Aorta (tissue), 5 donors: ENCODE measurements at places on chromosomes 6 and 20.

- no peak for DNase-seq
Measured at GRCh38 chr20:37729452-37729851, 35.6 kb downstream of the CTNNBL1 start.

GRCh38 chr20:35320396-35321126, 28.3 kb upstream of the FAM83C start:
- no peak for DNase-seq

DNA sequence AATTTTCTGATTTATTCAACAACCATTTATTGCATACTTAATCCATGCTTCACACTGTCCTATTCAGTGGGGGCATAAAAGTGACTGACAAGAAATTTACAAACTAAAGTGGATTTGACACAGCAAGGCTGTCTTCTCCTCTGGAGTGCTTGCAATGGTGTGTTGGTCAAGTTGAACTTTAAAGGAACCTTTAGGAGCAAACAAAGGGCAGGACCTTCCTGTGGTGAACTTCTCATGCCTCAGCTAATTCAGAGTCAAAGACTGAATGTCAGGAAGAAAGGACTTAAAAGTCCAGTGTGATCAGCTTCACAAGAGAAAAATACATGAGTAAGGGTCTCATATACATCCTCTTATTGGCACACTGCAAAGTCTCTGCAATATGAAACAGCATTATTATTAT, 60.8 kb upstream of the TENT5A start:
- DNase-seq: no peak

DNA sequence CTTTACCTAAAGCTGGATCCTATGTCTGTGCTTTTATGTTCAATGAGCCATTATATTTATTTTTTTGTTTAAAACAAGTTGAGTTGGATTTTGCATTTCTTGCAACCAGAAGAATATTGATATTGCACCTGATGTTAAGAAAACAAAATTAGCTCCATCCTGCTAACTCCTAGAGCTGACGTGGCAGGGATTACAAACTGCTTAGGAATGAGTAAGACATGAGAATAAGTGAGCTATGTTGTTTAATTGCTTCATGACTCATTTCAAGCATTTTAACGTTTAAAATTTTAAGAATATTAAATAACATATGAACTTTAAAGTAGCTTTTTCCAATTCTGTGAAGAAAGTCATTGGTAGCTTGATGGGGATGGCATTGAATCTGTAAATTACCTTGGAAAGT, 663.5 kb downstream of the EPM2A start:
- no peak for DNase-seq

DNA sequence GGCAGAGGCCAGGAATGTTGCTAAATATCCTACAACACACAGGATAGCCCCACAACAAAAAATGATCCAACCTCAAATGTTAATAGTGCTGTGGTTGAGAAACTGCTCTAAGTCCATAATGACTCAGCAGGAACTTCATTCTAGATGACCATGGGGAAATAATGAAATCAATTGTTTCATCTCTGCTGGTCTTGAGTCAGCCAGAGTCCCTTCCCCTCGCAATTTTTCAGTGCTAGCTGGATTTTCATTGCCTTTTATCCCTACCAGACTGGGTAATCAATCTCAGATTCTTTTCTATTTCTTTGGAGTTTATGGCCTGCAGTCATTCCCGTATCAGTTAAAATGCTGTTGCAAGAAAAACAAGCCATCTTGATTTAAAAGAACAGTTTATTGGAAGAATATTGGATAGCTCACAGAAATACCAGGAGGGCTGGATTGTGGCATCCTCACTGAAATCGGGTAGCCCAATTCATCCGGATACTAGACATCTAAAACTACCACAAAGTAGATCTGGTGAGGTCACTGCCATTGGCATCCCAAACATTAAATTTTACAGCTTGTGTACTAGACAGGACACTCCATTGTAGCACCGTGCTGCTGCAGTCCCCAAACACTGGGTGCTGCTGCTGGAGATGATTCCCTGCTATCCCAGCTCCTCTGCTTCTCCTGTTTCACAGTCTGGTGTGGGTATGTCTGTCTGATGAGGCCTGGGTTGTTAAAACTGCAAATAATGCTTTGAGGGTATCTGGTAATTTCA, 30.3 kb upstream of the POPDC3 start:
- no peak for DNase-seq

- no peak for DNase-seq
Measured at GRCh38 chr6:134368670-134369069, 50.8 kb upstream of the SGK1 start.

DNA sequence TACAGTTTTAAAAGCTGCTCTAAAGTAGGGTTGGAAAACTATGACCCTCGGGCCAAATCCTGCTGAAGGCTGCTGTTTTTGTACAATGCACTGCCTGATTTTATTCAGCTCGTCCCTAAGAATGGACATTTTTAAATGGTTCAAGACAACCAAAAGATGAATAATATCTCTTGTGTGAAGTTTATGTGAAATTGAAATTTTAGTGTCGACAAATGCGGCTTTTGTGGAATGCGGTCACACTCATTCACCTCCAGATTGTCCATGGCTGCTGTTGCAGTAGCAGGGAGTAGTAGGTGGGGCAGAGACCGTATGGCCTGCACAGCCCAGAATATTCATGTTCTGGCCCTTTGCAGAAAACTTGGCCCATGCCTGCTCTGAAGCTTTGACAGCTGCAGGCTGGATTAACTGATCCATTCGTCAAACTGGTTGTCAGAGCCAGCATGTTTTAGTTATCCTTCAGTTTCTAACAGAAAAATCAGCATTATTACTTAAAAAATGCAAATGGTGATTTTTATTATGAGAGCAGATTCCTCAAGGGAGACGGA, 91.6 kb downstream of the PSMG4 start:
- DNase-seq: no peak
